ENCODE measurements at places on chromosomes 7 and 10. TPM values are rescaled to one million over a fixed set of nuclear protein-coding genes. Genes with fewer than 3 reads are reported as not detected.
A peak's percentile ranks its signal among the peaks of the same experiment; 100 is the strongest.

TMEM140 gene
- total RNA-seq: 14.2 TPM

GRCh38 chr7:131909151-131909768, 352.8 kb upstream of the PODXL start:
- DNase-seq: no peak

GRCh38 chr7:116829493-116829892, 32.9 kb upstream of the CAPZA2 start:
- no peak for DNase-seq

DNA sequence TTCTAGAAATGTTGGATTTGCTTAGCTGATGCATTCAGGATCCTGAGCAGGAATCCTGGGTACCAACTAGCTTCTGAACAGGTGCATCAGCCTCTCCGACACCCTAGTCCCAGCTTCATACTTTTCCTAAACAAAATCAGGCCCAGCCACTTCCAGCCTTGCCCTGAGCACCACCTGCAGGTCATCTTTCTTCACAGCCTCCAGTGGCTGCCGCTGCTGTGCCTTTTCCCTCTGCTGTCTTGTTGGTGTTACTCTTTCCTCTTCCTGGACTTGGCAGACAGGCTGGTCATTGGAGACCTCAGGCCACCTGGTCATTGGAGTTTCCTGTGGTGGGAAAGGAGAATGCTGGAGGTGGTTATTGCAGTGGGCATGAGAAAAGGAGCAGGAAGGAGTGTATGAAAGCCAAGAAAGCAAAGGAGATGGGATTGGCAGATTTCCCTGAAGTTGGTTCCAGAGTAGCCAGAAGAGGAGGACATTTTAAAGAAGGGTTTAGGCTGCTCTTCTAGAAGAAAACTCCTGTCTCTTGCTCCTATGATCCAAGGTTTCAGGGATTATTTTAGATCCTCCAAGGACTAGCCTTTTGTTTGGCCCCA, 48.2 kb upstream of the NFKB2 start:
- DNase-seq: no peak

PPP1R9A gene
- total RNA-seq: 22.4 TPM

GRM3 gene
- total RNA-seq: not detected

DNA sequence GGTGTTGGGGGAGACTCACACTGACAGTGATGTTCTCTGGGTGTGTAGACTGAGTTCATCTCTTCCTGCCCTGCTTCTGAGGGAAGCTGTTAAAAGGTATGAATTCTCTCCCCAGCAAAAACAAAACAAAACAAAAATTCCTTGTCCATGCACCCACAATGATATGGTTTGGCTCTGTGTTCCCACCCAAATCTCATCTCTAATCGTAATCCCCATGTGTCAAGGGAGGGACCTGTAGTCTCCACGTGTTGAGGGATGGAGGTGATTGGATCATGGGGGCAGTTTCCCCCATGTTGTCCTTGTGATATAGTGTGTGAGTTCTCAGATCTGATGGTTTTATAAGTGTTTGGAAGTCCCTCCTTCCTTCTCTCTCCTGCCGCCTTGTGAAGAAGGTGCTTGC, 245.5 kb downstream of the GALNT17 start:
- no peak for DNase-seq

DNA sequence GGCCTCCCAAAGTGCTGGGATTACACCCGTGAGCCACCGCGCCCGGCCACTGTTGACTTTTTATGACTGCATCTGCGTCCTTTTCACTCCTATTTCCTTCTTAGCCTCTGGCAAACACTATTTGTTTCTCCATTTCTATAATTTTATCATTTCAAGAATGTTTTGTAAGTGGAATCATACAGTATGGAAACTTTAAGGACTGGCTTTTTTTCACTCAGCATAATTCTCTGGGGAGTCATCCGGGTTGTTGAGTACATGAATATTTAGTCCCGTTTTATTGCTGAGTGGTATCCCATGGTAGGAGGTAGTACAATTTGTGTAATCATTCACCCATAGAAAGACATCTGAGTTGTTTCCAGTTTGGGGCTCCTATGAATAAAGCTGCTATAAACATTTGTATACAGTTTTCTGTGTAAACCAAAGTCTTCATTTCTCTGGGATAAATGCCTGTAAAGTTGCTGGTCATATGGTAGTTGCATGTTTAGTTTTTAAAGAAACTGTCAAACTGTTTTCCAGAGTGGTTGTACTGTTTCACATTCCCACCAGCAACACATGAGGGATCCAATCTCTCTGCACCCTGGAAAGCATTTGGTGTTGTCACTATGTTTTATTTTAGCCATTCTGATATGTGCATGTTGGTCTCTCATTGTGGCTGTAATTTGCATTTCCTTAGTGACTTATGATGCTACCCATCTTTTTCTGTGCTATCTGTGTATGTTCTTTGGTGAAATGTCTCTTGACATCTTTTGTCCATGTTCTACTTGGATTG, 139.6 kb upstream of the EEPD1 start:
- DNase-seq: no peak

- peak; percentile 96 for DNase-seq
These were observed 103.6 kb downstream of the SMURF1 start for GRCh38 chr7:99040104-99040958.

JCAD gene
- 64.2 TPM for total RNA-seq

DNA sequence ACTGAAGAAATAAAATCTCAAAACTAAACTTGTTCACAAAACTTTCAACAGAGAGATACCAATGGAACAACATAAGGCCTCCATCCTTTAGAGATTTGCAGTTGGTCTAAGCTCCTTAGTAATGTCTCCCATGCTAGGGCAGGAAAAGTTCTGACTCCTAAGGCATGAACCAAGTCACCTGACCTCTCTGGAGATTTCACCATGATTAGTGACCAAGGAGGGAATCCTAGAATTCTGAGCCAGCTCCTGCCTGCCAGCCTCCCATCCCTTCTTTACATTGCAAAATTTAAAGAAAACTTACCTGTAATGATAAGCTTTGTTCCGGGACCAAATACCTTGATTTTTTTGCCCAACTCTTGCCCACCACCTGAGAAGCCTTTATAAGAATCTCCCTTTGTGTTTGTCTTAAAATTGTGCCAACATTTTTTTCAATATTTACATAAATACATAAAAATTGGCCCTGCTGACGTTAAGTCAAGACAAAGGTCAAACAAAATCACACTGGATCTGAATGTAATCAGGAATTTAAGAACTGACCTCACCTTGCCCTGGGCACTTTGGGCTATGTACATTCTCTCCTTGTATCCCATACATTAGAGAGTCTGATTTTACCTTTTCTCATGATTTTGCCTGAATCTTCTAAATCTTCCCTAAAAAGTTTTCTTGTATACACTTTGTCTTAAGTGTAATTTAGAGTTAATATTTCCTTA, at the start of gene TARP:
TSS of gene TARP (minus strand) at position 351 of the 710 bp plus-strand sequence.
- no peak for DNase-seq

GRCh38 chr7:12907774-12908173, 220.3 kb downstream of the ARL4A start:
- no peak for DNase-seq

ZKSCAN1 gene
- 23.5 TPM for total RNA-seq

DNA sequence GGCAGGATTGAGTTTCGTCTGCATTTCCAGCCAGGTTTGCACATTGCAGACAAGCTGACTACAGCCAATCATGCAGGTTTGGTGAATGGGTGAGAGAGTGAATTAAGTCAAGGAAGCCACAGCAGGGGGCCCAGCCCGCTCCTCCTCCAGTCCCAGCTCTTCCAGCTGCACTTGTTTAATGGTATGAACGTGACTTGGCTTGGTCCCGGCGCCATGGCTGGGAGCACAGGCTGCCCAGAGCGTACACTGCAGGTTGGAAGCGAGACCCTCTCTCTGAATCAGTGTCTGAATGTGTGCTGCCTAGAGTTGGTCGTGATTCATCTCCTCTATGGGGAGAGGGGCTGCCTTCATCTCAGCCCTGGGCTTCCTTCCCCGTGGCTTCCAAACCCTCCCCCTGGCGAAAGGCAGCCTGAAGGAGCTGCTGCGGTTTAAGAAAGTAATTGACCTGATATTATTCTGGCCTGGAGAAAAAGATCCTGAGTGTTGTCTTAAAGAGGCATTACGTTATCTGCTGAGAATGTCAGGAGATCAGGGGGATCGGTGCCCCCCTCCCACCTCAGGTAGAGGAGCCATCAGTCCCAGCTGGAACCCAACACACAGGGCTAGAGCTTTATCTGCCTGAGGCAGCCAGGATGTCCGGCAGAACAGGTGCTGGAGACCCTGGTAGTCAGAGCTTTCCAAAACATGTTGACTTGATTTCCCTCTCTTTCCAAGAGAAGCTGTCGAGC, 132.1 kb downstream of the COL26A1 start:
- DNase-seq: no peak

ANKRD1 gene
- total RNA-seq: 0.83 TPM
